ENCODE measurements at places on chromosomes 16 and 17.

- peak; percentile 96 for DNase-seq
Observed at GRCh38 chr17:29574732-29575510, 6.4 kb downstream of the TP53I13 start.

- no peak for DNase-seq
Observed at GRCh38 chr17:81164371-81165245, 699 bp upstream of the PVALEF start.

DNA sequence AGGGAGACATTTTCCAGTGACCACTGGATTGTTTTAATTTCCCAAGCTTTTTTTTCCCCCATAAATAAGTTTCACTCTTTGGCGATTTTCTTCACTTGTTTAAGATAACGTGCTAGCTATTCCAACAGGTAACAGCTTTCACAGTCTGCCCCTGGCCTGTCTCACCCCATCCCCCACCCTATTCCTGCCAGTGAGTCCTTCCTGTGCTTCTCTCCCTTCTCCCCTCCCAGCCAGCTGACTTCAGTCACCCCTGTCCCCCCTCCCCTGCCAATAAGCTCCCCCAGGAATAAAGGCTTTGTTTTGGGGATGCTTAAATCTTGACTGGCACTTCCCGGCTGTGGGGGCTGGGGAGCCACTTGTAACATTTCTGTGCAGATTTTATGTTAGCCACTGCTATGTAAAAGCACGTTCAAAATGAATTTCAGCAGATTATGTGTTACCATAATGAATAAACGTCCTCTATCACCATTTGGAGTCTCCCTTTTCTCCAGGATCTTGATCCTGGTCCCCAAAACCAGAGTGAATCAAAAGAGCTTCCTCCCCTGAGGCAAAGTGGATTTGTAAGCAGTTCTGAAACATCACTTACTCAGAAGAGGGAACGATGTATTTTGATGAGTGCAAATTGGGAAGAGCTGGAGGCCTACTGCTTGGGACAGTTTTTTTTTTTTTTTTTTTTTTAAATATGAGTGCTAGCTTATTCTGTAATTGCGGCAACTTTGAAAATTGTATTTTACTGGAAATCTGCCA is 58.2 kb downstream of the IGF2BP1 start:
- DNase-seq, result no peak

DNA sequence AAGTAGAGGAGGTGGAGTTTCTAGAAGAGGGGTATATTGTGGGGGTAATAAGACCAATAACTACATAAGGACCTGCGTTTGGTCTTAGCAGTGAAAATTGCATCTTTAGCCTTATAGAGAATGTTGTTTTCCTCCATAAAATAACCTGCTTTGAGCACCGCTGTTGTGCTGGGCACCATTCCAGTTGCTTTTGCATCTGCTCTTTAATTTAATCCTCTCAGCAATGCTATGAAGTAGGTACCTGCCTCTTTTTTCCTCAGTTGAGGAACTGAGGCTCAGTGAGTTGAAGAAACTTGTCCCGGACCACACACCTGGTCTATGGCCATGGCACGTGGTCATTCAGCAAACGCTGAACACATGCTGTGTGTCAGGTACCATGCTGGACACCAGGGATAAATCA is 238.1 kb downstream of the MSI2 start:
- DNase-seq, result no peak
